ENCODE measurements at places on chromosomes 12 and 14.
A peak's percentile ranks its signal among the peaks of the same experiment; 100 is the strongest.

DNA sequence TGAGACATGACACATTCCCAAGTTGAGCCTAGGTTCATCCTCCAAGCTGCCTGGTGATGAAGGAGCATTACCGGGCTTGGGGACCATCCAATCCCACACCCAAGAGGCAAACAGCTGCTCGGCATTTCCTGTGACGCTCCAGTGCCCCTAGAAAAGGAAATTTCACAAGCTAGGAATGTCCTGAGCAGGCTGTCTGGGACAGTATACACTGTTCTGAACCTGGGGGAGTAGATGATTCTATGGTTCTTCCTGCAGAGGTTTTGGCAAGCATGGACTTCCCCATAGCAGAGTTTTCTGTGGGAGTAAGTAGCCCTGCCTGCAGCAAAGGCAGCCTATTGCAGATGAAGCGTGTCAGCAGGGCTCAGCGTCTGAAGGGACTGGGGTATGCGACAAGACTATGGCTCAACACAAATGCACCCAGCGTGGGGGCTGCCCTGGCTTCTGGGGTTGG is 47.4 kb upstream of the SRSF5 start:
- peak; percentile 62 for DNase-seq

DNA sequence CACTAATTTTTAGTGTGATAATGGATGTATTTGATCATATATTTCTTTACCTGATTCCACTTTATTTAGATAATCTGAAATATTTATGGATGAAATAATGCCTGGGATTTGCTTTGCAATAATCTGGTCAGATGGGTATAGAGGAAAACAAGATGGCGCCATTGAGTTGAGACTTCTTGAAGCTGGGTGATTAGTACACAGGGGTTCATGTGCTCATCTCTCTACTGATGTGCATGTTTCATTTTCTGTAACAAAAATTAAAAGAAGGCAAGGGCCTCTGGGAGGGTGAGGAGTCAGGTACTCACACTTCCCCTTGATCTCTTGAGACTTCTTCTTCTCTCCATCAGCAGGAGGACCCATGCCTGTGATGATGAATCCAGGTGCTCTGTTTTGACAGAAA is 61.8 kb downstream of the GCH1 start:
- no peak for DNase-seq

DNA sequence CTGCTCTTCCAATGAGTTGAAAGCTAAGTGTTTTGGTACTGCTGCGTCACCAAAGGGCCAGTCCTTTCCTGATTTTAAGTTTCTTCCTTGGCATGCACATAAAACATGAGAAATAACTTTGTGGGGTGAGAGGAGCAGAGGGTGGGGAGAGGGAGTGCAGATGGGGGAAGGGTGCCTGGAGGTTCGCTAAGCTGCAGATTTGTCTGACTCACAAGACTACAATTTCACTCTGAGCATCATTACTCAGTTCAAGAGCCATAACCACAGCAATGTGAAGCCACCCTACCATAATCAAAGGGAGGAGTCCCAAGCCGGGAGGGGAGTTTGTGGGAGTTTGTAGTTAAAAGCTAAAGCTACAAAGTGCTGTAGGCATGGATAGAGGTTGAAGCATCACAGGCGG is 136.1 kb downstream of the ANO2 start:
- no peak for DNase-seq

GRCh38 chr12:89333564-89334252 is 18.6 kb downstream of the DUSP6 start:
- no peak for DNase-seq

DNA sequence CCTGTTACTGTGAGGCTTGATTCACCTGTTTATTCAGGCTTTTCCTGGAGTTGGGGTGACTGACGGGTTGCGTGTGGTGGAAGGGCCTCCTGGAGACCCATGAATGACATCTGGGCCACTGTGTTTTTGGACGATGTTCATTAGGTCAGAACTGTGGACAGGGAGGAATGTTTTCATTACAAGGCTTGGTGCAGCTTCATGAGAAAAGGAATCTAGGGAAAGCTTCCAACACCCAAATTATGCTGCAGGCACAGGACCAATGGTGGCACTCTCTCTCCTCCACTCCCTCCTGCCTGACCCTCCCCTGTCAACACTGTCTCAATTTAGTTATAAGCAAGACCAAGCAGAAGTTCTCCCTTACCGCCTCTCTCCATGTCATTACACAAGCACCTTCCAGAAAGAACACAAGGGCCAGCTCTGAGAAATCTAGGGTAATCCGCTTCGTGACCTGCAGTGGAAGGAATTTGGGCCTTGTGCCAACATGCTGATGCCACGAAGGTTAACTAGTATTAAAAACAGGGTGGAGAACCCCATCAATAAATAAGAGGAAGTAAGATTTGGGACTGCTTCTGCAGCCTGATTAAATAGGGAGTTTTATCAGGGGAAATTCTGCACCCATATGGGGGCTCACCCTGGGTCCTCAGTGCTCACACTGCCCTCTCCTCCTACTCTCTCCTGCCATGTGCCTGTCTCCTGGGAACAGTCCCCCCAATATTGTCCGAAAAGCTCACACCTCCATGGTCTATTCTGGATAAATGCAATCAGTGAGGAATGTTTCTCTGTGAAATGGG is 200.3 kb downstream of the KTN1 start:
- peak; percentile 81 for DNase-seq

- no peak for DNase-seq
These were observed 748 bp downstream of the MAPKAPK5 start for GRCh38 chr12:111842556-111843396.
